Progenitor cell of endocrine pancreas (in vitro differentiated cells): ENCODE measurements at places on chromosomes 2 and 18.

GRCh38 chr18:56722518-56722917, 71.4 kb downstream of the WDR7 start:
- no peak for DNase-seq

- DNase-seq, result no peak
These were observed 7.3 kb downstream of the IL37 start for GRCh38 chr2:112918256-112918655.

DNA sequence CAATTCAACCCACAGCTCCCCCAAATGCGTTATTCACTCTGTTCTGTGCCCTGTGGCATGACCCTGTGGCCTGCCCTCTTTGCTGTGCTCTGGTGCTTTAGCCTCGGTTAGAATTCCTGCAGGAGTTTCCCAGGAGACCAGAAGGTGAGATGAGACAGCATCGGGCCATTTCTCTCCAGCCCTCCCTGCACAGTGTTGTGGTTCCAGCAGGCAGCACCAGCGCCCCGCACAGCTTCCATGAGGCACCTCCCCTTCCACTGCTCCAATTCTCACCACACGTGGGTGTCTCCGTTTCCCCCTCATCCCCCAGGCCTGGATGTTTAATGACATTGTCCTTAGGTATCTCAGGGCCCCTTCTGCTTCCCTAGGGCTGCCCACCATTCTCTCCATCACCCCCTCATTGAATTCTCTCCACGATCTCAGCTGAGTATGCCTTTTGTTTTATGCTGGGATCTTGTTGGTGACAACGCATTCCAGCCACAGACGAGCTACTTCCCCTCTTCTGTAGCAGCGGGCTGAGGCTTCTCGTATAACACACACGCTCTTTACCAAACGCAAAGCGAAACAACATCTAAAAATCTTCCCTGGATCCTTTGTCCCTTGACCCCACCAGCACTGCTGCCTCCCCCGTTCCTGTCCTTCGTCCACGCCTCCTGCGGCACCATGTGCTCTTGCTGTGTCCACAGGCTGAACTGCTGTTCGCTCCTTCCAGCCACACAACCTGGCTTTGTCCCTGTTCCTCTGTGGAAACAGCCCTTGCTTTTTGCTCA, 35.1 kb downstream of the ACKR3 start:
- DNase-seq, result no peak

GRCh38 chr2:206766057-206766930, 888 bp downstream of the FASTKD2 start:
- DNase-seq, result no peak

- no peak for DNase-seq
These were observed 18.8 kb downstream of the TMEM87B start for GRCh38 chr2:112073875-112074274.

- no peak for DNase-seq
These were observed 88.7 kb upstream of the STPG4 start for GRCh38 chr2:47243596-47244323.

DNA sequence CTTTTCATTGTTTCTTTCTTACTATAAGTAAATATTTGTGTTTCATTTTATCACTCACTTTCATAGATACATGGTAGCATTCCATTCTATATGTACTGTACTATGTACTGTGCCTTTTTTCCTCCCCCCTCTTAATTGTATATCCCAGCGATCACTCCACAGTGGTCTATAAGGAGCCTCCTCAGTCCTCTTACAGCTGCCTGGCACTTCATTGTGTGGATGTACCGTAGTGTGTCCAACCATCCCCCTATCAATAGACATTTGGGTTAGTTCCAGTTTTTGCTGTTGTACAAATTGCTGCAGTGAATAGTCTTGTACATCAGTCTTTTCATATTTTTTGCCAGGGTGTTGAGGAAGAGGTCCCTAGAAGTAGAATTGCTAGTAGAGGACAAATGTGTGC, 21.4 kb upstream of the DRC1 start:
- no peak for DNase-seq

- DNase-seq, result no peak
These were observed 79.6 kb upstream of the LAPTM4A start for GRCh38 chr2:20130821-20131645.

DNA sequence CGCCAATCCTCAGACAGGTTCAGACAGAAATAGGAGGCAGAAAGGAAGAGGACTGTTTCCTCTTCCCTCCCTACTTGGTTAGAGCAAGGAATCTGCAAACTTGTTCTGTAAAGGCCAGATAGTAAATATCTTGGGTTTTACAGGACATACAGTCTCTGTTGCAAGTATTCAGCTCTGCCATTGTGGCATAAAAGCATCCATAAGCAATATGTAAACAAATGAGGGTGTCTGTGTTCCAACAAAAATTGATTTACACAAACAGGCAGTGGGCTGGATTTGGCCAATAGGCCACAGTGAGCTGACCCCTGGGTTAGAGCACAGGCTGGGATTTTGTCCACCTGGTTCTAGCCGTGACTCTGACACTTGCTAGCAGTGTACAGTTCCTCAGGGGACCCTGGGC, 89.4 kb downstream of the NRP2 start:
- DNase-seq, result no peak

DNA sequence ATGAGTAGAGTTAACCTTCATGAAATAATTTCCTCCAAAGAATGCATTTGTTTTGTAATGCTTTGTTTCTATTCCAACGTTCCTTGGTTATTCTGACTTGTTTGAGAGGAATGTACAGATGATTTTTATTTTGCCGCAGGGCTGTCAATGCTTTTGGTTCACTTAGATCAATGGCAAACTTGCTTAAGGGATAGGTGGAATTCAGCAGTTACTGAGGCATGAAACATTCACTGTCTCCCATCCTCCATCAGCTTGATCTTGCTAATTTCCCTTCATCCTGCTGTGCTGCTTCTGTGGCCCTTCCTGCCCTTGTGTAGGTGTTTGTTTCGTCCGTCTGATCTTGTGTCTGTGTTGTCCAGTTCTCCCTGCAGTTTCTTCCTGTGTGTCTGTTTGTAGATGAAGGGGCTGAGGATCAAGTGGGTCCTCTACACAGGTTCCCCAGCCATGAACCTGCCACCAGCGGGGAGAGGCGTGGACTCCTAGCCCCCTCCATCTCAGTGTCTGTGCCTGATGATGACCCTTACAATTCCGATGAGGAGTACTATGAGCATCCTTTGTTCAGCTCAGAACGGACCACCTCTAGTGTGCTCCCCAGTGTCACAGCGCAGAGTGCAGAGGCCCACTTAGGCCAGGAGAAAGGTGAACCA, 84.2 kb upstream of the UNC80 start:
- no peak for DNase-seq

DNA sequence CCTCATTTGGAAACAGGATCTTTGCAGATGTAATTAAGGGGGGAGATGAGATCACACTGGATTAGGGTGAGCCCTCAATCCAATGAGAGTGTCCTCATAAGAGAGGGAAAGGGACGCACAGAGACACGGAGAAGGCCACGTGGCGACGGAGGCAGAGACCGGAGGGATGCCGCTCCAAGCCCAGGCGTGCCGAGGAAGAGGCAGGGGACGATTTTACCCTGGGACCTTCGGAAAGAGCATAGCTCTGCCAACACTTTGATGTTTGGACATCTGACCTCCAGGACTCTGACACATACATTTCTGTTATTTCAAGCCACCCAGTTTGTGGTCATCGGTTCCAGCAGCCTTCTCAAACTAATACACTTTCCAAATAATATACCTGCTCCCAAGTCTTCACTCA, 84.4 kb upstream of the ZCCHC2 start:
- no peak for DNase-seq

- DNase-seq, result no peak
These were observed 226.2 kb downstream of the SP3 start for GRCh38 chr2:173739006-173739405.

GRCh38 chr18:77737405-77737804, 487.8 kb downstream of the GALR1 start:
- DNase-seq, result no peak

DNA sequence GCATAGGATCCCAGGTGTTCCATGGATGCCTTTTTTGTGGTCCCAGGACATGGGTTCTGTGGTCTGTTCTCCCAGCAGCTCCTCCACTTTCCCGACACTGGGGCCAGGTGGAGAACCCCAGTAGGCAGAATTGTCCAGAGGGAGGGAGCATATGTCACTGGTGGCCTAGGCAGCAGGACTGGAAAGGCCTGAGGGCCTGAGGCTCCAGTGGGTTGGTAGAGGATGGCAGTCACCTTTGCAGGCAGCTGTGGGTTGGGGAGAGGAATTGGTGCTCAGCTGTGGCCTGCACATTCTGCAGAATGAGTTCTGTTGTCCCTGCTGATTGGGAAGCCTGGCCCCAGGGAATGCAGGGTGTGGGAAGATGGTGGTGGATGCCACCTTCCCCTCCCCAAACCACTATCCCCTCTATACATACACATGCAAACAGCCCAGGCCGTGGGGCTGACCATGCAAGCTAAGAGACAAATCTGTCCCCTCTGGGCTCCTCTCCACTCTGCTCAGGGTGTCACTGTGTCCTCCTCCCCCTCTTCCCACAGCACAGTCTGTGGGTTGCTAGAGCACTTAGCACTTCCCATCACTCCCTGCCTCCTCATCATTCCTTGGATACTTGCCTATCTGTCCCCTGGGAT, 11.4 kb downstream of the CTIF start:
- no peak for DNase-seq

GRCh38 chr18:11502368-11502767, 107.0 kb upstream of the SLC35G4 start:
- DNase-seq, result no peak

GRCh38 chr2:162014751-162015150, 59.3 kb downstream of the DPP4 start:
- no peak for DNase-seq
